ENCODE measurements at places on chromosomes 16 and 17.

DNA sequence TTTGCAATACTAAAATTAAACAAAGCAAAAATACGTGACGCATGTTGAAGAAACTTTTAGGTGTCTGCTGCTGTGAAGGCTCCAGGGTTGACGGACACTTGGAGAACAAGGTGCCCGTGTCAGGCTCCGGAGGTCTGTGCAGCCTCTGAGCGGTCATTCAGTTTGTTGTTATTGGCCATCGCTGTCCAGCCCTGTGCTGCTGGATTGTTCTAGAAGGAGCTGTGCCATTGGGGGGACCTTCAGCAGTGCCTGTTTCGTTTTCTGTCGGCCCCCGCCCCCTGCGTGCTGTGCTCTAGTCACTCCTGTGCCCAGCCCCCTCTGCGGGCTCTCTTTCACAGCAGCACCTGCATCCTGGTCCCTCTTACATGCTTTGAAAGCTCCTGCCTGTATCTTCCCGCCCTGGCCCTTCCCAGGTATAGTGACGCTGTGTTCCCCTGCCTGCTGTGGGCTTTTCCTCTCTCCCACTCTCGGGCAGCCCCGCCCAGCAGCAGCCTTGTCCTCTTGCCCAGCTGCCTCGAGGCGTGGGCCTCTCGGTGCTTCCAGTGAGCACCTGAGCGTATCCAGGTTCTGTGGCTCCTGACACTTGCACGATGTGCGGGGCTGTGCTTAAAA, 50.7 kb downstream of the RNF213 start:
- DNase-seq: no peak

GRCh38 chr16:68406458-68407152, 41.7 kb downstream of the SMPD3 start:
- DNase-seq: no peak

DNA sequence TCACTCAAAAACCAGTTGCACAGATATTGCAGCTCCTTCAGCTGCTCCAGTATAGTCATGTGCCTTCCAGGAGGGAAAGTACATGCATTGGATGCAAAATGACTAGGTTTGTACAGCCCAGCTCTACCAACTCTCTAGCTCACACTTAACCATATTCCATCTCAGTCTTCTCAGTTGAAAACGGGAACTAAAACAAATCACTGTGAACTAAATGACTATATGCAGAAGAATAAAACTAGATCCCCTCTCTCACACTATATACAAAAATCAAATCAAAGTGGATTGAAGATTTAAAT, 24.9 kb downstream of the DCUN1D3 start:
- DNase-seq: no peak

- no peak for DNase-seq
These were observed 6.2 kb downstream of the NME1 start for GRCh38 chr17:51159604-51160003.

DNA sequence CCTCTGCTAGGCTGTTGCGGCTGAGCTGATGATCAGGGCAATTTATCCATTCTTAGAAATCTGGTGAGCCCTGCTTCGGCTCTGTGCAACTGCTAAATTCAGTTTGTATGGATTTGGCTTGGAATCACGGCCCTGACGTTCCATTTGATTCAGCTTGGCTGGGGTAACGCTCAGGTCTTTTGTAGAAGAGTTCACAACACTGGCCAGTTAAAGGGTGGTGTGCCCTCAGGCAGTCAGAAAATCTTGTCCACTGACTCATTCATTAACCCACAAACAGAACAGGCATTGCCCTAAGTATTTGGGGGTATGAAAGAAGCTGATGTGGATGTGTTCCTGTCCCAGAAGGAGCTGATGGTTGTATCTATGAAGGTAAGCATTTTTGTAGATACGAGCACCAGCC, 53.9 kb downstream of the GNAO1 start:
- no peak for DNase-seq

GRCh38 chr17:2947588-2947950, 115.8 kb downstream of the OR1D5 start:
- DNase-seq: no peak

- no peak for DNase-seq
These were observed 110.6 kb downstream of the PHKB start for GRCh38 chr16:47571711-47572110.

- DNase-seq: no peak
These were observed 67.2 kb downstream of the USP22 start for GRCh38 chr17:20975566-20975965.

DNA sequence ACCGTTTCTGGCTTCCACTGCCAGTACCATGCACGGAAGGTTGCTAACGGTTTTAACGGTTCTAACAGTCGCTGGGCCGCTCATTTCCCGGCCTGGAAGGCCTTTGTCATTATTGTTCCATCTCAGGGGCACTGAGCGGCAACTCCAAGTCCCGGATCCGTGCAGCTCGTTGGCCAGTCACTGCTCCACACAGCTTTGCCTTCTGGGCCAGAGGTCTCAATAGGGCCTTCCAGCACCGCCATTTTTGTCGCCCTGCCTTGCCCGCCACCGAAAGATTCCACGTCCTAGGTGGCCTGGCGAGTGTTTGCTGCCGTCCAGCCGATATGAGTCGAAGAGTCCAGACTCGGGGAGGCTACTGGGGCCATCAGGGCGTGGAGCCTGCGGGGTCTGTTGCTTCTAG, 30.3 kb upstream of the ATF7IP2 start:
- no peak for DNase-seq

GRCh38 chr16:11456741-11457140, 111.5 kb downstream of the RMI2 start:
- DNase-seq: no peak

DNA sequence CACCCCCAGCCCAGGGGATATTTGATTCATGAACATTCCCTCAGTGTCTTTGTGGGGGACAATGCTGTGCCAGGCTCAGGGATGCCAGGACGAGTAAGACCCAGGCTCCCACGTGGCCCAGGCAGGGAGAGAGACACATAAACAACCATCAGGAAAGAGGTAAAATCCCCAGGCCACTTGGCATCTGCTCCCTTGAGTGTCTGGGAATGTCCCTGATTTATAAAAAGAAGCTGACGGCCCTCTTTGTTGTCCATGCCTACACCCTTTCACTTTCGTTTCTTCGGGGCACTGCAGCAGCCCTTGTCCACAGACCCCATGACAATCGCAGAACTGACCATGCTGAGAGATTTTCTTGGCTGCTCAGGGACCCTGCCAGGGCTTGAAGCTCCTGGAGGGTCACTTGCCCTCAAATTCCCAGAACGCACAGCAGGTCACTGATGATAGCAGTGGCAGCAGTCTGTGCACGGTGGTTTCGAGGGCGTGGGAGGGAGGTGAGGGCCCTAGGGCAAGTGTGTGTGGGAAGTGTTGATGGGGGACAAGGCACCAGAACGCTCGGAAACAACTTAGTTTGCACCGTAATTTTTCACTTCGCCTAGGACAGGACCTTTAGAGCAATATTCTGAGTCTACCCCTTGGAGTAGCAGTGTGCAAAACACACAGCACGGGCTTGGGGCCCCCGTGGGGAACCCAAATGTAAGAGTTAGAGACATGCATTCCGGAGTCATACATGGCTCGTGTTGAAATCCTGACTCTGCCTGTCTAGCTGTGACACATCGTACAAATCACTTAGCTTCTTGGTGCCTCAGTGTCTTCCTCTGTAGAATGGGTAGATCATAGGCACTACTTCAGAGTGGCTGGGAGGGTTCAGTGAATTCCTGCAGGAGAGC, 4.7 kb downstream of the NOD2 start:
- no peak for DNase-seq

DNA sequence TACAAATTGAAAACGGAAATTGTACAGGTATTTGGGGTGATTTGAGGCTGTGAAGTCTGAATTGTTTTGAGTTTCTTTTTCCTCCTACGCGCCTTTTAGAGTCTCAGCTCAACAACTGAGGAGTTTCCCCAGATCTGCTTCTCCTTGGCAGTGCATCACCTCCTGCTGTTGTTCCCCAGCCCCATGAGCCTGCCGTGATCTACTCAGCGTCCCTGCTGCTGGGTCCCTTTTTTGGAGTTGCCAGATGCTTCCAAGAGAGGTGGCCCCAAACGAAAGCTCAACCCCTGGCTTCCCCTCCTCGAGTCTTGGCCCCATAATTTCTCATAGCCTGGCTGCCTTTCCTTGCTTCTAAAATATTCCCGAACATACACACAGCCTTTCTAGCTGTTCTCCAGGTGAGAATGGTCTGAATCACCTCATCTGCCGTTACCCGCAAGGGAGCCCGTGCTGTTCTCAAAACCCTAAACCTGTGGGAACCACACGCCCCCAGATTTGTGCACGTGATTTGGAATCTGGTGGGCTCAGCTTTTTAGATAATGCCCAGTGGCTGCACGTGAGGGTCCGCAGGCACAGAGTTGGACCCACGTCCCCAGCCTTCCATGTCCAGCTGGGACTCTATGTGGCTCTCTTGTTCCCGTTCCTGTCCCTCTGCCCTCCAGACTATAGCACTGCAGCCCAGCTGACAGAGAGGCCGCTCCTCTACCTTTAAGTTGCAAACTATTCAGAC, 179.1 kb upstream of the CHMP6 start:
- no peak for DNase-seq

DNA sequence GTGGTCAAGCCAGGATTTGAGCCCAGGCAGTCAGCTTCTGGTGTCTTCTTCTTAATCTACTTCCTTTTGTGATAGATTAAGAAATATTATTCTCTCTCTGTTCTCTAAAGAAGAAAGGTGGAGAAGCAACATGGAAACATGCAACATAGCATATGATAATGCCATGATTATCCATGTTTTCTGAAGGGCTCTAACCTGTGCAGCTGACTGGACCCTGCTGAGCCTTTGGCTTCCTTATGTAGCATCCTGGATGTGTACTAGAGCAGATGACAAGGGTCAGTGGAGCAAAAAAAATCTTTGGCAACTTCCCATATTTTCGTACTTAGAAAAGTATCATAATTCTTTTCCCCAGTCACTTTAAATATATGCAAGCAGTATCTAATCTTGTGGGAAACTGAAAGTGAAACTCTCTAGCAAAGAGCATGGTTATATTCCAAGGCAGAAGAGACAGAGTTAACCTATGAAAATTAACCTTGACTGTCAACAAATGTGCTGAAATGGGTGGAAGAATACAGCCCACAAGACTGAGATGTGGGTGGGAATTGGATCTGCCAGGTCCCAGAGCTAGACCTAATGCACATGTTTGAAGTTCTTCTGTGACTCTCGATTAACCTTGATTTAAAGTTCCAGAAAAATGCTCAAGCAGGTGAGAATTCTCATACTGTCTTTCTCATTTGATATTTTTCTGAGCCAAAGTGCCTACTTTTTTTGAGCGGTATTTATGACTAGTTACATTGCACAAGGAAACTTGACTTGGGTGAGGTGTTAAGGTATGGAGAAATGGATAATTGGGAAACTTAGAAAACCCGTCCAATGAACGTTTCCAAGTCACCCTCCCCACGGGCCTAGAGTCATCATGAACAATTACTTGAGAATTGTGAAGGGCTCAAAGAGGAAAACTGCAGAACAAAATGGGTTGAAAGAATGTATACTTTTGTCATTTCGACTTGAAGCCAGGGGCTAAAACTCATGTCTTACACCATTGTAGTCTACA, 248.6 kb downstream of the FTO start:
- DNase-seq: no peak

GRCh38 chr17:17321356-17322025, 18.3 kb downstream of the NT5M start:
- DNase-seq: no peak

- no peak for DNase-seq
These were observed 164.1 kb downstream of the CMIP start for GRCh38 chr16:81608523-81609209.

- no peak for DNase-seq
These were observed 226.4 kb upstream of the MON1B start for GRCh38 chr16:76964464-76965154.

DNA sequence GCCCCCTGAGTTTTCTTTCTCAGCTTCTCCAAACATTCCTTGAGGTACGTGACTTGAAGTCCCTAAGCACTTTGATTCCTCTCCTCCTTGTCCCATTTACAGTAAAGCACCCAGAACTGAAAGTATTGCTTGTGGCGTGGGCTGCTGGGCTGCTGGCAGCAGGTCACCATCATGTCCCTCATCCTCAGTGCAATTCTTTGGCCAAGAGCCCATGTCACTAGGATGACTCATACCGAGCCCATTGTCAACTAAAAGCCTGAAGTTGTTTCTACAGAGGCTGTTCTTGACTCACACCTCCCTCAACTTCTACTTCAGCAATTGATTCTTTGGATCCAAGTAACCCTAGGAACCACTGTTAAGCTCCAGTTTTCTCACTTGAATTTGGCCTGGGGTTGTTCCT, 54.3 kb downstream of the KPNA2 start:
- no peak for DNase-seq

DNA sequence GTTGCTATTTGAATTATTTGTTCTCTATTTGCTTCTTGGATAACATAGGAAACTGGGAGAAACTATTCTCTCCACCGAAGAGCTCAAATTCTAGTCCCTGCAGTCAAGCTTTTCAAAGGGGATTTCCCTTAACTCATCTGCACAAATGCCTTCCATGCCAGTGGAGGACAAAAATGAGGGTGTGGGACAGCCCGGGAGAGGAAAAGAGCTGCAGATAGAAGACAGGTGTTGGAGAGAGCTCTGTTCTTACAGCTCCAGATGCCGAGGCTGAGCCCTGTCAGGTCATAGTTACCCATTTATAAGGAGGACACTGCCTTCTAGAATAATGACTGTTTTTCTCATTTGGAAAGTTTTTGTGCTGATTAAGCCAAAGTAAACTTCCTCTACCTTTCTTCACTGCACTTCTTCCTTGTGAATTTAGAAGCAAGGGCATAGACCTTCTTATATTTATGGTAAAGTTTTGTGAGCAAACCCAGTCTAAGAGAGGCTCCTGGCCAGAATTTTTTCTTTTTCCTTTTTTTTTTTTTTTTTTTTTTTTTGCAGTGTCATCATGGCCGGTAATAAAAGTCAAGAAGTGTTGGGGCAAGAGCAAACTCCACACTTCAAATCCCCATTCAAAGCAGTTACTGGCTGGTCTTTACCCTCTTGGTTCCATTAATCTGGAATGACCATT, 177.2 kb downstream of the ABCC12 start:
- DNase-seq: peak; percentile 57

DNA sequence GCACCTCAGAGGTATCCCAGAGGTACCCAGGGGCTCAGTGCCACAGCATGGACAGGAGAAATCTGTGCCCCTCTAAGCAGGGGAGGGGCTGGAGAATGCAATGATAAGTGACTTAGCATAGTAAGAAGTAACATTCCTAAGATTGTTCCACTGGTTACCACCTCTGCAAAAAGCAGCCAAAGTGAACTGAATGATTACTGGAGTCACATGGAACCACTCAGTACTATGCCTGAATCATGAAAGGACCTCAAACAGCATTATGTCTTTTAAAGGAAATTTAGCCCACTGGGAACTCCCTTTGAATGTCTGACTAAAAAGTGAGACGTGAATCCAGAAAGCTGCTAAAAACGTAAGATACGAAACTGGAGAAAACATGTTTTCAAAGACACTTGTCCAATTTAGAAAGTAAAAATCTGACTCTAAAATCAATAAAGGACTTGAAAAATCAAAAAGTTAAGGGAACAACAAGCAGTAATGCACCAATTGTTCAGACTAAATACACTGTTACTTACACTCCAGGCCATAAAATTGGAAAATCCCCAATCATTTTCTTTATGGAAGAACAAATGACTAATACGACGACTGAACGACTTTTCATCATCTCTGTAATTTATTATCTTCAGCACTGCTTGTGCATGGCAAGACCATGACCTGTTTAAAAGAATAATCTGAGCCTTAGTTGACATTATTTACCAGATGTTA, 38.6 kb downstream of the LITAFD start:
- DNase-seq: no peak

All from esophagus muscularis mucosa (tissue), 4 donors.